ENCODE measurements at places on chromosomes 1 and 21.

DNA sequence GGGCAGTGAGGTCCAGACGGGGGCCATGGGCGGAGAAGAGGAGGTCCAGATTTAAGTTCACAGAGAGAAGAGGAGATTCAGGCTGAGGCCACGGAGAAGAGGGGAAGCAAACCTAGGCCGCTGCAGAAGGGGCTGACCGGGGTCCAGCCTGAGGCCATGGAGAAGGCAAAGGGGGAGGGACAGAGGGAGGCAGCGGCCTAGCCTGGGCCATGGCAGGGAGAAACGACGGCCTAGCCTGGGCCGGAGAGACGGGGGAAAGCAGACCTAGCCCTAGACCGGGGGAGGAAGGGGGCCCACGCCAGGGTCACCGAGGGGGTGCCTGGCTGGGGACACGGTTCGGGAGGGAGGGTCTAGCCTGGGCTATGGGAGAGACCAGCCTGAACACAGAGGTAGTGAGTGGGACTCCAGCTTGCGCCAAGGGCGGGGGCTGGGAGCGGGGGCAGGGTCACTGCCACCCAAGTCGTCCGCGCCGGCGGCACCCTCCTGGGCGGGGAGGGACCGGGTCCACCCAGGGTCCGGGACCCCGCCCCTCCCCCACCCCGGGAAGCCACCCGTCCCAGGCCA lies 459 bp downstream of the CAPZB start:
- DNase-seq: no peak

DNA sequence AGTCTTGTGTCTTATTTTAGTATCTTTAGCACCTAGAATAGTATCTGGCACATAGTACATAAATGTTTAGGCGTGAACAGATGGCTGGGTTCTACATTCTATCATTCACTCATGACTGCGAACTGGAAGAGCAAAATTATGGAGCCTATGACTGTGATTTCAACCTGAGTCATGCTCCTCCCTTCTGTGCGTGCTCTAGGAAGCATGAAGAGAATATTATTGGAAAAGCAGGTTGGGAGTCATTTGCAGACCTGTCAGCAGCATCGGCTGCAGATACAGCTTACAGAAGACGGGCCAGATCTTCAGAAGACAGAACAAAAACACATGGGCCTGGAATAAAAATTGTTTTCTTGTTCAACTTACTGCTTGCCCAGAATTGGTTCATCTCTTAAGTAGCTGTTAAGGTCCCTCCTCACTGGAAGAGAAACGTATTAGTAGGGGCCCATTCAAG lies 344.0 kb upstream of the USP24 start:
- no peak for DNase-seq

GRCh38 chr1:189659731-189660130 lies 817.9 kb downstream of the BRINP3 start:
- DNase-seq: no peak

DNA sequence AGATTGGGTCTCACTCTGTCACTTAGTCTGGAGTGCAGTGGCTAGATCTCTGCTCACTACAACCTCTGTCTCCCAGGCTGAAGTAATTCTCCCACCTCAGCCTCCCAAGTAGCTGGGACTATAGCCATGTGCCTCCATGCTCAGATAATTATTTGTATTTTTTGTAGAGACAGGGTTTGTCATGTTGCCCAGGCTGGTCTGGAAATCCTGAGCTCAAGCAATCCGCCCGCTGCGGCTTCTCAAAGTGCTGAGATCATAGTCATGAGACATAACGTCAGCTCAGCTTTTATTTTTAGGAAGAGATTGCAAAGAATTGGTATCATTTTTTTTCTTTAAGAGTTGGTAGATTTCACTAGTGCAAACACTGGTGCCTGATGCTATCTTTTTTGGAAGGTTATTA lies 244.9 kb downstream of the DSCAM start:
- DNase-seq: no peak

GRCh38 chr1:115969509-115969908 lies 6.8 kb upstream of the SLC22A15 start:
- peak; percentile 29 for DNase-seq

DNA sequence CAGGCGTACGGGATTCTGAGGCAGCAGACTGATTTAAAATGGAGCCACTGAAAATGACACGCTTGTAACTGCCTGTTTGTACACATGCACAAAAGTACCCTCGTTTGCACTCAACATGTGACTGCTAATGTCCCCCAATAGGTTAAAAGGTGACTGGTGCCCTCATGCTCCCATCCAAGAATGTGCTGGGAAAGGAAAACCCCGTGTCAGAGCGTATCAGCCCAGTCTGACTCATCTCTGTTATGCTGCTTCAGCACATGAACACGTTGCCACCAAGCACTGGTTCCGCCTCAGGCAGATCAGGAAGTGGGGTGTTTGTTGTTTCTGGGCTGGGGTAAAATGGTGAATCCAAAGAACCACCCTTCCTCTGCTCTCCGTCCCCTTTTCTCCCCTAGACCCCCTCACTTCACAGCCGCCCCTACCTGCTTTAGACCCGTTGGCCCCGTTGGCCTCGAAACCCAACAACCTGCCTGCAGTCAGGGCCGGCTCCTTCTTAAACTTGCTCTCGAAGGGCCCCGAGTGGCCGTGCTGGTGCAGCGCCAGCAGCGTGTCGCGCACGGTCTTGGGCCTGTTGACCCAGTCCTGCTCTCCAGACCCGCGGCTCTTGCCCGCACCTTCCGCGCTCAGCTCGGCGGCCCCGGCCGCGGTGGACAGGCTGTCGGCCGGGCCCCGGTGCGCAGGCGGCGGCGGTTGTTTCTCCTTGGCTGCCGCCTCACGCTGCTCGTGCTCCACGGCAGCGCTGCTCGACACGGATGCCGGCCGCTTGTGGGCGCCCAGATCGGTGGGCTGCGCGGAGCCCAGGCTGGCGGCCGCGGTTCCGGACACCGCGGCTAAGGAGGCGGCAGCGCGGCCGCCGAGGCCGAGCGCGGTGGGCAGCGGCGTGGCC lies 1.7 kb downstream of the IRF2BP2 start:
- DNase-seq: peak; percentile 97

DNA sequence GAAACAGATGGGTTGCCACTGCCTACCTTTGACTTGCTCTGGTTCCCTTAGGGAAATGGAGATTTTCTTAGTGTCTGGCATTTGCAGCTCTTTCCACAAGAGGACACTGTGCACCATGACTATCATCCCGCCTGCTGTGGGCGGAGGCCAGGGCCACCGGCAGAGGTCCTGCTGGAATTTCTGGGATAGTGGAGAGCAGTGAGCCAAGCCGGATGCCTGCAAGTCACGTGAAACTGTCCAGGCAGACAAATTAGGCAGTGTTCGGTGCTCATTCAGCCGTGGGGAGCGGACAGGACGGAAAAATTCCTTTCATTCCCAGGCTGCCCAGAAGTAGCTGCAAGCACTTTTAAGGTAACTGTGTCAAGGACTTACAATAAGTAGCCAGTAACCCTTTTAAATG lies 43.4 kb downstream of the IGSF5 start:
- peak; percentile 96 for DNase-seq

- no peak for DNase-seq
These were observed 2.9 kb upstream of the GPR25 start for GRCh38 chr1:200869753-200870391.

DNA sequence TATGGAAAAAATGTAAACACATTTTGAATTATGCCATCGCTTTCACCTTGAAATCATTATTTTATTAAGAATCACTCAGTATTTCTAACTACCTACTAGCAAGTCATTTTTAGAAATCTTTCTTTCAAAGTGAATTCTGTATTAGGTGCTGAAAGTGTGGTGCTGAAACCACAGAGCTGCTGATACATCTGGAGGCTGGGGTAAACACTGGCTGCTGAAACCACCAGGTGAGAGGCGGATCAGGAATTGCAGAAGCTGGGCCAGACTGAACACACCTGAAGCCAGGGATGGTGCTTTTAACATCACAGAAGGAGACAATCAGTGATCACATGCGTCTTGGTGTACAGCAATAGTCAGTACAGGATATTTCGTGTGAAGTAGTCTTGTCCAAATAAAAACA lies 42.2 kb upstream of the KCNE1 start:
- DNase-seq: no peak

DNA sequence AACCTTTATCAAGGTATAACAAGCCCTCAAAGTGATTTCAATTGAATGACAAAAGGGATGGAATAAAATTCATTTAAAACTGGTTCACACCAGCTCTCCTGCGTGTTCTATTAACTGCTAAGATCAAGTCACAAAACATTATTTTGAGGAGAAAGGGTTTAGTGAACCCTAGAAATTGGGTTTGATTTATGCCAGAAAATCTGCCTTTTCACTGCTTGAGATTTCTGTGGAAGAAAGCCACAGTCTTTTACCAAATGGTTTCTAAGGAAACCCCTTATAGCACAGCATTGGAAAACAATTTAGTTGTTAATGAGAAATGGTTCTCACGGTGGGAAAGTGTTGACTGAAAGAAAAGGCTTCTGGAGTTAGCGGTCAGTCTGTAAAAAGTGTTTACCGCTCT lies 43.6 kb upstream of the DPH5 start:
- no peak for DNase-seq

GRCh38 chr1:17207046-17207445 lies 2.1 kb downstream of the PADI1 start:
- DNase-seq: no peak

DNA sequence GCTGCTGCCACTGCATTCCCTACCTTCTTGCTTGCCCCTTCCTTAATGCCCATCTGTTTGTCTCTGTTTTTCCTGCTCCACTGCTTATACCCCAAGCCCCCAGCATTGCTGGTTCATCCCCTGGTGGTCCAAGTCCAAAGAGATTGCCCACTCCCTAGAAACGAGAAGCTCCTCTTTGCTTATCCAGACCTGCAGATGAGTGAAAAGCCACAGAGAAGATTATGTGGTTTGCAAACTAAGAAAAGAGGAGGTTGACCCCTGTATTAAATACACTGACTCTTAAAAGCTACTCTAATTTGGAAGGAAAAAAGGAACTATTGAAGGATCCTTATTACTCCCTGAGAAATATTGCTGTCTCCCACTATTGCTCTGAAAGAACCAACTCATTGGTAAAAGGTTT lies 146.8 kb upstream of the RAB4A start:
- DNase-seq: no peak

GRCh38 chr1:1221887-1222574 lies 8.1 kb upstream of the TNFRSF4 start:
- DNase-seq: no peak

DNA sequence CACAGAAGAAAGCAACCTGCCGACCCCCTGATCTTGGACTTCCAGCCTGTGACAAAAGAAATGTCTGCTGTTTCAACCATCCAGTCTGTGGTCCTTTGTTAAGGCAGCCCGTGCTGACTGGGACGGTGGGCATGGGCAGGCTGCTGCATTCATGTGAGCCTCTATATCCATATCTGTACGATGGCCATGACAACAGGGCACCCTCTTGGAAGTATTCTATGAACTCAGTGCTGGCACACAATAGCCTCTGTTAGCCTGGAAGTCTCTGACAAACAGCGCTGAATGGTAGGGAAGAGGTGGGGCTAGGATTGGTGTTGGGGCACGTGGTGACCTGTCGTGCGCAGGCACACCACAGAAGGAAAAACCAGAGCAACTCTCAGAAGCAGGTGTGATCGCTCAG lies 30.4 kb downstream of the SPATA21 start:
- no peak for DNase-seq

GRCh38 chr1:108817016-108817415 lies 39.9 kb downstream of the AKNAD1 start:
- DNase-seq: peak; percentile 79

DNA sequence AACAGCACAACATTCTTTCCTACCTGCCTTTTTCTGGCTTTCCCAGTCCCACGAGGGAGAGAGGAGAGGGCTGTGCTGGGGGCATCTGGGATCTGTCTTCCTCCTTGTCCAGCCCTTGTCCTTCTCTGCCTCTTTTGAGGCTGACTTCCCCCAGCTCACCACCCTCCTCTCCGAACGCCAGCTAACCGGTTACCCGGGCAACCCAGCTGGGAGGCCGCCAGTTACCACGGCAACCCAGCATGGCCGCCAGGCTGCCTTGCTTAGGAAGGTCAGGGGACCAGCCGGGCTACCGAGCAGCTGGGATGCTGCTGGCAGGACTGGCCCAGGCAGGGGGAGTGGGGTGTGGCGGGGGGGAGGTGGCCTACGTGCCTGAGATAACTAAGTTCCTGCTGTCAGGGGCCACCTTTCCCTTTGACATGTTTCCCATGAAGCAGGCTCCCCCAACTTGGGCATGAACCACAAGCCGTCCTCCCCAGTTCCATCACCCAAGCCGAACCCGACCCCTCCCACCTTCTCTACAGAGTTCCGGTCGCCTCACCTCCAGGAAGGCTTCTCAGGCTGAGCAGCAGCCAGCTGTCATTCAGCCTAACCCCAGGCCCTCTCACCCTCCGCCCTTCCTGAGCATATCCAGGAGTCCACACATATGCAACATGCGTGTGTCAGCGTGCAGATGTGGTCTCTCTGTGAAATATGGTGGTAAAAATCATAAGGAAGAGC lies 8.7 kb downstream of the PLEKHA6 start:
- no peak for DNase-seq

DNA sequence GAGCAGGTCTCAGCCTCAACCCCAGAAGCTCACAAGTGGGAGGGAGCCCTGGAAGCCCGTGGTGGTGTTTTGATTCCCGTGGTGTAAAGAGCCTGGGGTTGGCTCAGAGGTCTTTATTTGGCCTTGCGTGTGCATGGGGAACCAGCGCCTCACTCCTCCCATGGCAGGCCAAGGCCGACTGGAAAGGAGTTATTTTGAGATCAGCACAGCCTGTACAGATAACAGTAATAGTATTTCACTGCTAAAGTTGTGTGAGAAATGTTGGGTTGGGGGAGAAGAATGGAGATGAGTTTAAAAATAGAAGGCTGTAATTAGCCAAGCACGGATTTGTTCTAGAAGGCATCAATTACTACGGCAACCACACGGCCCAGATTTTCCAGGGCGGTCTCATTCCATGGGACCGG lies 186.5 kb downstream of the DYRK1A start:
- DNase-seq: no peak
